ENCODE measurements at places on chromosomes 1 and 21.

GRCh38 chr1:108949044-108949443, 14.2 kb downstream of the CLCC1 start:
- DNase-seq: no peak

- no peak for DNase-seq
Measured at GRCh38 chr1:59526240-59526639, 229.3 kb downstream of the FGGY start.

DNA sequence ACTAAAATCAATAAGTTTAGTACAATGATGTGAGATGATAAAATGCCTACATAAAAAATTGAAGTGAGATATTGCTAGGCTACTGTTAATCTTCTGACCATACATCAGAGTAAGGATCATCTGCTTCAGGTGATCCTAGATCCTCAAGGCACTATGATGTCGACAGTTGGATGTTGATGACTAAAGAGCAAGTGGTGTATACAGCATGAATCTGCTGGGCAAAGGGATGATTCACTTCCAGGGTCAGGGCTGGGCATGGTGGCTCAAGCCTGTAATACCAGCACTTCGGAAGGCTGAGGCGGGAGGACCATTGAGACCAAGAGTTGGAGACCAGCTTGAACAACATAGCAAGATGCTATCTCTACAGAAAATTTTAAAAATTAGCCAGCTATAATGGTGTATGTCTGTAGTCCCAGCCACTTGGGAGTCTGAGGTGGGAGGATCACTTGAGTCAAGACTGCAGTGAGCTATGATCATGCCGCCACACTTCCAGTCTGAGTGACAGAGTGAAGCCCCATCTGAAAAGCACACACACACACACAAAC, 24.6 kb downstream of the NUF2 start:
- no peak for DNase-seq

DNA sequence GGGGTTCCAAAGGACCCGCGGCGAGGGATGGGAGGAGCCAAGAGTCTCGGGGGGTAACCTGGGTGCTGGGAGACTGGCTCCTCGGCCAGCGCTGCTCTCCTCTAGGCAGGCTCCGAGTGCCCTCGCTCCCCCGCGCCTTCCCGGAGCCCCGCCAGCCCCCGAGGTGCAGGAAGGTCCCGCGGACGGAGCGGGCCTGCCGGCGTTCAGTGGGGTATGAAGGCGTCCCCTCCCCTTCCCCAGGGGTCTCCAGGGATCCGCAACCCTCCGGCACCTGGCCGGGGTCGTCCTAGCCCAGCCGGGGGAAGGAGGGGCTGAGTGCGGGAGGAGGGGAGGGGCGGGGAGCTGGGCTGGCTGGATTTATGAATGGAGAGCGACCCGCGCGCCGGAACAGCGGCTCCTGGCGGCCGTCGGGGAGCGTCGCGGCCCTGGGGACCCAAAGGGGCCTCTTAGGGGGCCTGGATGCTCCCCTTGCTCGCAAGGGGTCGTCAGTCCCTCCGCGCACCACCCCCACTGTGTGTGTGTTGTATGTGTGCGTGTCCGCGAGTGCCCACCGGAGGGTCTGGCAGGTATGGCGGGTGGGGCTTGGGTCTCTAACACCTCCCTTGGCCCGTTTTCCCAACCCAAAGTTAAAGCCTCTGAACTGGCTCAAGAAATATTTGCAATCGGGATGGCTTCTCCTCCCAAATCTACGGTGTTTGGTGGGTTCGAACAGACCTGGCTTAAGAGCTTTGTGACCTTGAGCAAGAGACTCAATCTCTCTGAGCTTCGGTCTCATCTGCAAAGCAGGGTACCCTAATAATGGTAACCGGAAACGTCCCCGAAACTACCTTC, 642 bp downstream of the HCRTR1 start:
- peak; percentile 40 for DNase-seq

DNA sequence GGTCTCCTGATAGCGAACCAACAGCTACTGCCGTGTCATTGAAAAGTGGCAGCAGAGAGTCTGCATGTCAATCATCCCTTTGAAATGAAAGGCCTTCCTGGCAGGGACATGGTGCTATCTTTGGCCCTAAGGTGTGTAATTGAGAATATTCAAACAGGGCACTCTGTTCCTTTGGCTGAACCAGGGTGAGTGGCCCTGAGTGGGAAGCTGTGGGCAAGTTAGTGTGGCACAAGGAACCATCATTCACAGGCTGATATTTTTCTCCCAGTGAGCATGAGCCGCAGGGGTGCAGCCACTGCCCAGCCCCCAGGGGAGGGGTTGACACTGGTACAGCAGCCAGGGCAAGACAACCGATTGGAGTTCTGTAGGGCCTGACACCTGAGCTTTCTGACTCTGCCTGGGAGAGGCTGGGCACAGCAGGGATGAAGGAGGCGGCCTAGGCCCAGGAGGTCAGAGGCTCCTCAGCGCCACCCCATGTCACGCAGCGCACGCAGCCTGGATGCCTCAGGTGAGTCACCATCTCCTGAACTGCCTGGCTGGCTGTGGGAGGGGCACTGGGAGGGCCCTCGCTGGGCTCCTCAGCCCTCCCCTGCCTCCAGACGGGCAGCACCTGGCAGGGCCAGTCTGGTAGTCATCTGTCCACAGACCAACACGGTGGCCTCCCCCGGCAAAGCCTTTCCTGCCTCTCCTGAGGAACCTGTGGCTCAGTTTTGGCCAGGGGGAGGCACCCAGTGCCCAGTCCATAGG, 13.2 kb downstream of the QSOX1 start:
- no peak for DNase-seq

DNA sequence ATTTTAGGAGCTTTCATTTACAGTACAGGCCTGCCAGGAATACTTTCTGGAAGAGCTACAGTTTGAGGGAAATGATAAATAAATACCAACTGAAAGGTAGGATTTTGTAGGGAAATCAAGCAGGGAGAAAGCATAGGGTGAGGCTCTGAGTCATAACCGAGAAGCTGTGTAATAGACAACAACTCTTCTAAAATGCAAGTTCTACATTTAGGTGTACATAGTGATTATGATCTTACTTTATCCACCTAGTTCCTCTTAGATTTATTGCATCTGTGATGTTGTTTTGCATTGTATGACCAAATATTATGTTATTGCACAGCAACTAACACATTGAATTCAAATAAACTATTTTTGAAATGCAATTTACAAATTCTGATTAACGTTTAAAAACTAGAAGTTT, 819.3 kb downstream of the PLA2G4A start:
- DNase-seq: no peak

- DNase-seq: no peak
Measured at GRCh38 chr1:221268295-221268694, 389.1 kb downstream of the HLX start.

GRCh38 chr1:32724678-32725614, 22.4 kb upstream of the SYNC start:
- DNase-seq: no peak

DNA sequence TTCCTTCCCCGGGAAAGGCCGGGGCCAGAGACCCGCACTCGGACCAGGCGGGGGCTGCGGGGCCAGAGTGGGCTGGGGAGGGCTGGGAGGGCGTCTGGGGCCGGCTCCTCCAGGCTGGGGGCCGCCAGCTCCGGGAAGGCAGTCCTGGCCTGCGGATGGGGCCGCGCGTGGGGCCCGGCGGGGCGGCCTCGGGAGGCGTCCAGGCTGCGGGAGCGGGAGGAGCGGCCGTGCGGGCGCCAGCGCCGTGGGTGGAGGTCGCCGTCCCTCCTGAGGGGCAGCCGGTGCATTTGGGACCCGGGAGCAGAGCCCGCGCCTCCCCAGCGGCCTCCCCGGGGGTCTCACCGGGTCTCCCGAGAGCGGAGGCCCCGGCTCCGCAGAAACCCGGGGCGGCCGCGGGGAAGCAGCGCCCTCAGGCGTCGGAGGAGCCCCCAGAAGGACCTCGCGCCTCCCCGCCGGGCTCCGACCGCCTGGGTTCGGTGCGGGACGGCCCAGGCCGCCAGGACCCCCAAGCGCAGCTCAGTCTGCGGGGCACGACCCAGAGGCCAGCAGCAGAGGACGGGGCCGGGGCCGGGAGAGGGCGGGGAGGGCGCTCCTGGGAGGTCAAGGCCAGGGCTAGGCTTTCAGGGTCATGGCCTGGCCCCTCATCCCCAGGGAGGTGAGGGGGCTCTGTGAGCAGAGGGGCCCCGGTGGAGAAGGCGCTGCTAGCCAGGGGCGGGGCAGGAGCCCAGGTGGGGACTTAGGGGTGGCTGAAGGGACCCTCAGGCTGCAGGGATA, 7.2 kb upstream of the SLX9 start:
- DNase-seq: peak; percentile 67

- no peak for DNase-seq
Measured at GRCh38 chr1:185170291-185170848, 13.4 kb downstream of the SWT1 start.

DNA sequence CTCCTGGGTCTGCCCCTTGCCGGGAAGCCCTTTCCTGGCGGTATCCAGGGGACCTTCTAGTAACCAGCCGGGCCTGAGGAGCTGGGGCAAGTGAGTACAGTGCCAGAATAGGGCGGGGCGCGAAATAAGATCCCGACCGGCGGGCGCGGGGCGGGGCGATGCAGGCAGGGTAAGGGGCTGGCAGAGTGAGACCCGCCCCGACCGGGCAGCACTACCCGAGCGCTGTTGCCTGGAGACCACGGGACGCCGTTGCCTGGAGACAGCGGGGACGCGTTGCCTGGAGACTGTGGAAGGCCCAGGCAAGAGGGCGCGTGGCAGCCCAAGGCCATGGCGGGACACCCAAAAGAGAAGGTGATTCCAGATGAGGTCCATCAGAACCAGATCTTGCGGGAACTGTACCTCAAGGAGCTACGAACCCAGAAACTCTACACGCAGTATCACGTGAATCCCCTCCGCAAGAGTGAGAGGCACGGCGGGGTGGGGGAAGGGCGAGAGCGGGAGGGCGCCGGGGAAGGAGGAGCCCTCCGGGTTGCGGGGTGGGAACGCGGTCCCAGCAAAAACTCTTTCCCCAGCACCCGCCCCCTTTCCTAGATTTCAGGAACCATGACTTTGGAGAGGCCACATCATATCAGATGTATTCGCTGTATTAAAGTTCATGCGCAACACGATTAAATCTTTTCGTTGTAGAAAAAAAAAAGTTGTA, 24.3 kb downstream of the EBNA1BP2 start:
- peak; percentile 18 for DNase-seq

- no peak for DNase-seq
Measured at GRCh38 chr1:41880950-41881885, 37.5 kb downstream of the HIVEP3 start.

- DNase-seq: no peak
Measured at GRCh38 chr1:55275941-55276341, 60.8 kb upstream of the USP24 start.

DNA sequence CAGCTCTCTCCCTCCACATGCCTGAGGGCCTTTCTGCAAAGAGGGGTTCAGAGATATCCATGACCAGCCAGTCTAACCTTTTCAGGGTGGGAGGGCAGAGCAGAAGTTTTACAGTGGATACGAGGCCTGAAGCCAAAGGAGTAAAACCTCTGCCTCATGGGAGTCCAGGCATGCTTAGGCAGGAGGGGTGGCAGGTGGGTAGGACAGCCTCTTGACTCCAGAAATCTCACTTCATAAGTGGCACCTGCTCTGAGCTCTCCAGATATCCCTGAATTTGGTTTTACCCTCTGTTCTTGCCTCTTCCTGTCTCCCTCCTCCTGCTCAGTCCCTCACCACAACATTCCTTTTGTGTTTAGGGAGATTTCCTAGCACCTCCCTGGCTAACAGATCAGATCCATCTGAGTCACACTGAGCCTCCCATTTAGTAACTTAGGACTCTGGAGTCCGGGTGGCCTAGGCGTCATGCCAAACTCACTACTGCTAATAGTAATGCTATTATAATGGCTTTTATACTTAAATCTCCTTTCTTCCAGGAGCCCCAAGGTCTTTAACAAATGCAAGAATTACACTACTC, 201.0 kb downstream of the HS2ST1 start:
- DNase-seq: no peak

DNA sequence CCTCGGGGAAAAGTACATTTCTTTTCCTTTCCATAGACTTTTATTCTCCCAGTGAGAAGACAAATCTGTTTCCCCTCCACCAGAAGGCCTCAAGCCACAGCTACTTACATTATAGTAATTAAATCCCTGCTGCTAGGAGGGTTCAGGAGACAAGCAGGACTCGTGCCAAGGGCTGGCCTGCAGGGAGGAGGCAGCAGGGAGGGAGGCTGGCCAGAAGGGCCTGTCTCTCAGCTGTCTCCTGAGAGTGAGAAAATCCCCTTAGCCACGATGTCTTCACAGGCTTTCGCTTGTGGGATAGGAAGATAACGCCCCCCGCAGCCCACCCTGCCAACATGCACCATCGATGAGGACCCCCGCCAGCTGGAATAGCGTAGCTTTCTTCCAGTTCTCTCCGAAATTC, 14.0 kb downstream of the KCNN3 start:
- no peak for DNase-seq

GRCh38 chr1:2356401-2356800, 35.0 kb downstream of the MORN1 start:
- no peak for DNase-seq

- no peak for DNase-seq
Measured at GRCh38 chr1:160481979-160482596, 41.0 kb downstream of the SLAMF6 start.

DNA sequence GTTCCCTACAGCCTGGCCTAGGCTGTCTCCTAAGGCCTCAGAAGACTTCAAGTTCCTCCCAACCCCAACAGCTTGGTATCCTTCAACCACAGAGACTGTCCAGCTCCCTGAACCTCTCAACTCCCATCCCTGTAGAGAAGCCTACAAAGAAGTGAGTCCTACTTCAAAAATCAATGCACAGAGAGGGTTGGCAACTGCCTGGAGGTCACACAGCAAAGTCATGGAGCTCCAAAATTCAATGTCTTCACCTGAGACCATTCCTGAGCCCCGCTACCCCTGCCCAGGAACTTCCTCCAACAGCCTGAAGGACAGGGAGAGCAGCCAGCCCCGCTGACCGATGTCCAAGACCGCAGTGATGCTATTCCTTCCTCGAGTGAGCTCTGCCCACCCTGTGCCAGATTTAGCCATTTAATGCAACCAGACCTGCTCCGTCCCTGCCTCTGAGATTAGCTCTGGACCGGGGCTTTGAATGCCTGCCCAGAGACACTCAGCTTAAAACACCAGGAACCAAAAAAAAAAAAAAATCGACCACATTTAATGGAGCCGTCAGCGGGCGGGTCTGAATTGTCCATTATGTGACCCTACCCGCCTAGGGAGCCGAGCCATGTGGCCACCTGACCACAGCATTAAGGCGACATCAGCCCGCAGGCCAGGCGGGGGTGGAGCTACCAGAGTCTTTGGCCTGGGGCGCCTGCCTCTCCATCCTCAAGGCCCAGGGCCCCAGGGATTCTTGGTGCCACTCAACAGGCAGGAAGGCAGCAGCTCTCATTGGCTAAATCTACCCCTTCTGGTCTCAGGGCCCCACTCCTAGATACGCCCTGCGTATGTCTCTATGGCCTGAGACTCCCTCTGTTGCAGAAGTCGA, 148.6 kb downstream of the SYF2 start:
- DNase-seq: no peak

- DNase-seq: no peak
Measured at GRCh38 chr1:43318831-43319230, 18.0 kb downstream of the TIE1 start.

Data from stimulated activated CD8-positive, alpha-beta memory T cell treated with anti-CD3 and anti-CD28 coated beads, Interleukin-4, amount 100 ng/mL, for 24 hours (primary cell).